ENCODE measurements at places on chromosomes 5 and 9.

DNA sequence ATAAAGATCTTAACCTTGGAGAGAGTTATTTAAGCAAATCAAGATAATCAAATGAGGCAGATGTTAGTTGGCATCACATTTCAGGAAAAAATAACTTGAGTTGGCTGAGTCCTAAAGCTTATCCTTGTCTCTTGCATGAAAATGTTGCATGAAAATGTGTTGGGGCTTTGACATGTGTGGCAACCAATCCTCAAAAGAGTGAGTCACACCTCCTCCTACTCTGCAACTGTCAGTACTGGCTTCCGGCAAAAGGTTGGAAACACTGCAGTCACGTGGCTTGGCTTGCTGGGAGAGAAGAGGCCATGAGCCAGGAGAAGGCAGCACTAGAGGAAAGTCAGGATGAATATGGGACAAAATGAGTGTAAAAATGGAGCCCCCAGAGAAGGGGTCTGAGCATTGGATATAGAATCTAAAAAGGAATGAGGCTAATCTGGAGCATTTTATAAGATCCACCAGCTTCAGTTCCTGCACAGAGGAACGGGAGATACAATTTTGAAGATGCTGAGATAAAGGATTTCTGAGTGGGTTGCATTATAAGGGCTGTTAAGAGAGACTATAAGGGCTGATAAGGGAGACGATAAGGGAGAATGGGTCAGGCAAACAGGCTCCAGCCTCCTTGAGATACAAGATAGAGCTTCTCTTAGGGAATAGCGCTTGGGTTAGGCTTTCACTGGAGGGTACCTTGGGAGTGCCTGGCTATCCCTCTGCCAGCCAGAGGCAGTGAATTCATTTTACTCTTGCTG lies 43.1 kb downstream of the SPATA31D1 start:
- DNase-seq, result no peak

DNA sequence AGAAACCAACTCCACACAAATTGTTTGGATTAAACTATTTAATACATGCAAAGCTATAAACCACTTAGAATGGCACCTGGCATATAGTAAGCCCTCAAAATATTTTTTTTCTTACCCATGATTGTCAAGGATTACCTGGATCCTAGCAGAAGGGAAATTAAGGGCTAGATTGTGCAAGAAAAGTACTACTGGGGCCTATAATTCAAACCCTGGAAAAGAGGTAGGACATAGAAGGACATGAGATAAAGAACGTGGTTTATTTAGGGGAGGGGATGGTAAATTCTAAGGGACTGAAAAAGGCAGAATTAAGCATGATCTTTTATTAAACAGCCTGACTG lies 14.9 kb upstream of the ARL15 start:
- no peak for DNase-seq

DNA sequence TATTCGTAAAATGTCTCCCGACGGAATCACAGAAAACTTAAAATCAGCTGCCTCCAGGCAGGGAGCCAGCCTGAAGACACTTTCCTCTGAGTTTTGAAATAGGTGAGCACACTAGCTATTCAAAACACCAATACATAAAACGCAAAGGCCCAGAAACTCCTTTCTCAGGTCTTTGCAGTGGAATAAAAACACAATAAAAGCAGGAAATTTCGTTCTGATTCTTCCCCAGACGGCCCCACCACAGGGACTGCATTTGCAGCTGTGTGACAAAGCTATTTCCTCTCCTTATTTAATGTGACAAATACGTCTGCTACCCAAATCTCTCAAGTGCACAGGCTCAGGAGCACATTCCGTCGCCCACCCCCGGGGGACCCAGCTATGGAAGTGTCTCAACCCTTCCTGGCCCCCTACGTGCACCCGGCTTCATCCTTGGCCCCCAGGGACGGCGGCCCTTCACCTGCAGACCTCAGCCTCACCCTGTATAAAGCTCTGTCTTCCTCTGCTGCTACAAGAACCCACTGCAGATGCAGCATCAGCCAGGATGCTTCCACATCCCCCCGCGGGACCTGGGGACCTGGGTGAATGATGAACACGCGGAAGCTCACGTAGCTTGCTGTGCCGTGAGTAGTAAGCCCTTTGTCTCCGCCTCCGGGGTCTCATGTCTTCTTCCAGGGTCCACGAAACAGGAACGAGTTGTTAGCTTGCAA lies 24.9 kb downstream of the AHRR start:
- no peak for DNase-seq

DNA sequence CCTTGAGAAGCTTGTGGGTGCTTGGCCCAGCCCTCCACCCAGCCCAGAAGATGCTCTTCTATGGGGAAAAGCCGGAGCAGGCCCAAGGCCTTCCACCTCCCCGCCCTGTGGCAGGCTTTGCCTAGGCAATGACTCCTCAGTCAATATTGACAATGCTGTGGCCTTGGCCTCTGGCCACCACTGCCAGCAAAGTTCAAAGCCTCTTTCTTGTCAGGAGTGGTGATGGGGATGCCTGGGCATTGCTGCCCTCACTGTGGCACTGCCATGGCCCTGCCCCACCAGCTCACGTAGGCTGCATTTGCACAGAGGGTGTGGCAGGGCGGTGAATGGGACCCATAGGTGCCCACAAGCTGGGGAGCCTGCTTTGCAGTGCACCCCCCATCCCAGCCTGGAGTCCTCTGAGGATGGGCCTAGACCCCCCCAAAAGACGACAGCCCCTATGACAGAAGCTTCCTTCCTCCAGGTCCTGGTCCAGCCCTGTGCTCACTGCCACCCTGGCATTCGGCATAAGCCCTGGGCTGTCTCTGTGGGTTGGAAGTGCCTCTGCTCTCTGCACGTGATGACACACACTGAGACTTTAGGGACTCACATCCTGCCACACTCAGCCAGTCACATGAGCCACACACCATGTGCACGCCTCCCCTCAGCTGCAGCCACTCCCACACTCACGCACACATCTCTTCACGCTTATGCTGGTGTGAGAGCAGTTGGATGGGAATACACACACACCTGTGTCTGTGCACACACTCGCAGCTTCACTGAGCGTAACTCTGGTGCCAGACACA lies 31.1 kb downstream of the MORN5 start:
- no peak for DNase-seq

- no peak for DNase-seq
Observed at GRCh38 chr5:79077680-79078365, 8.3 kb downstream of the BHMT2 start.

GRCh38 chr9:19665146-19665863 lies 123.5 kb downstream of the SLC24A2 start:
- no peak for DNase-seq

- no peak for DNase-seq
Observed at GRCh38 chr9:97397220-97397619, 14.7 kb upstream of the TDRD7 start.

DNA sequence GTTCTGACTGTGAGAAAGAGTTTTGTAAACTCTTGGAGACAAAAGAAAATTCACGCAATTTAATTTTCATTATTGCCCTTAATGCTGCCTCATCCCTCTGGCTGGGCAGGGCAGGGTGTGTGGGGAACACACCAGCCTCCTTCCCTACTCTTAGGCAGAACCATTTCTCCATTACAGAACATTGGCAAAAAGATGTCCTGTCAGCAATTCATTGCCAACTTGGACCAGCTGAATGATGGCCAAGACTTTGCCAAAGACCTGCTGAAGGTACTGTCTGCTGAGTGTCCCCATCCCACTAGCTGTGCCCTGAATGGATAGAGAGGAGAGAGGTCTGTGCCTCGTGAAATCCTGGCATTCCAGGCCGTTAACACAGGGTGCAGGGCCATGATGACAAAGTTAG lies 37.9 kb downstream of the PSD2 start:
- DNase-seq, result no peak

DNA sequence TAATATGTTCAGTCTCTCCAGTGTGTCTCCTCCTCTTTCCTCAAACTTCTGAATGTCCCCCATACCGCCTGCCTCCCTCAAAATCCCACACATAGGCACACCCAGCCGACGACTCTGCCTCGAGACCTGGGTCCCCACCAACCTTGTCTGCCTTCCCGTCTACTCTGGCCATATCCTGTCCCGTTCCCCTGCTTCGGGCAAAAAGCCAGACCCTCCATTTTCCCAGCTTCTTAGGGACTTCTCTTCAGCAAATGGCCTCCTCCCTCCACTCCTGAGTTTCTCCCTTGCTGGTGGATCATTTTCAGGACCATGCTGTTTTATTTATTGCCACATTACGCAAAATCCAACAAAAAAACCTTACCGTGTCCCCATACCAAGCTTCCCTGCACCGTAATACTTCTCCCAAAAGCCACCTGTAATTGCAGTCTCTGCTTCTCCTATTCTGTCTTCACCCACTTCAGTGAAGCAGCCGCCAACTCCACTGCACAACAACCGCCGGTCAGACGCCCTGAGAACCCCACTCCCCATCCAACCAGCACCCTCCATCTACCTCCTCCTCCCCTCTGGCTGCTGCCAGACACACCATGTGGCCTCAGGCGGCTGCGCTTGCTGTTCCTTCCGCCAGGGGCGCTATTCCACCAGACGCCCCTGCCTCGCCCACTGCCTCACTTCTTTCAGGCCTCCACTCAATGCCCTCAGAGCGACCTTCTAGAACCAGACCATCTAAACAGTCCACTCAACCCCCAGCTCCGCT lies 117.0 kb downstream of the TRPM6 start:
- peak; percentile 27 for DNase-seq

GRCh38 chr5:42832060-42832459 lies 20.4 kb upstream of the SELENOP start:
- no peak for DNase-seq

DNA sequence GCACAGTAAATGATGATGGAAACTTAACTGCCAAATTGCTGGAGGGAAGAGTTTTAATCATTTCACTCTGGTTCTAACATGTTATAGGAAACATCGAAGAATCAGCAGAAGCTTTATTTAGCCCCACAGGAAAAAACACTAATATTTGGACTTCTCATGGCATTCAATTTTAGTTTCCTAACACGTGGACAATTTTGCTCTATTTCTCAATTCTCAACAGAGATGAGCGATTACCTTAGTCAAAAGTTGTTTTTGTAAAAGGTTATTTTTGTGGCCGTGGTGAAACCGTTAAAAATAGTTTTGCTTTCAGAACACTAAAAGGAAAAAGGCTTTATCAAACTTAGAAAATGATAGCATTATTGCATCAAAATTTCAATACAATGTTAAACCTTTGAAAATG lies 235.2 kb downstream of the PLK2 start:
- DNase-seq, result no peak

- DNase-seq, result no peak
Observed at GRCh38 chr9:83933790-83934189, 12.6 kb upstream of the KIF27 start.

DNA sequence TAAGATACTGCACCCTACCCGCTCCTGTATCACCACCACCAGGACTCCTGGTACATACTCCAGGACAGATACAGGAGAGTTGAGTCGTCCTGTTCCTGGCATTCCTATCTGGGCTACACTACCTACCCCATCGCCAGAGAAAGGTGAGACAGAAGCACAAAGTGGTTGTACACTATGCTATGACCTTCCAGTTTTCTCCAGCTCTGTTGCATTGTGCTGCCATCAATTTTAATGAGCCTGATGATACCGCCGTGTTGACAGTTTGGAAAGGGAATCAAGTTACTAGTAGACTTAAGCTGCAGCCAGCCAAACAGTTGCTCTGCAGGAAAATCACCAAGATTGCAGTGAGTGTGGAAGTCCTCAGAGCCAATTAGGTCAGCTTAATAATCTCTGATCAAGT lies 35.2 kb downstream of the ANP32B start:
- no peak for DNase-seq

- no peak for DNase-seq
Observed at GRCh38 chr5:175384724-175385552, 59.0 kb downstream of the DRD1 start.

DNA sequence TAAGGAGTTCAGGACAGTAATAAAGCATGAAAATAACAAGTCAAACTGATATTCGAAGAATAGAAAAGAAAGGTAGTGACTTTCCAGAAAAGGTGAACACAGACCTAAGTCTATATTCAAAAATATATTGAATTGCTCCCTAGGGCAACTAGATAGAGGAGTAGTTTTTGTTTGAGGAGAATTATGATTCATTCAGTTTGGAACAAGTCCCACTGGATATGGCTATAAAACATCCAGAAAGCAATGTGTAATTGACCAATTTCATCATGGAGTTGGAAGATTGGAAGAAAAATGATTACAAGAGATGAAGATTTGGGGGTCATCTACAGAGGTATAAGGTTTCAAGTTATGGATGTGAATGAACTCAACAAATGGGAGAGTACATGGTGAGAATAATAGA lies 117.5 kb upstream of the ZNF462 start:
- no peak for DNase-seq

GRCh38 chr9:130627051-130627450 lies 37.3 kb upstream of the PRDM12 start:
- no peak for DNase-seq

DNA sequence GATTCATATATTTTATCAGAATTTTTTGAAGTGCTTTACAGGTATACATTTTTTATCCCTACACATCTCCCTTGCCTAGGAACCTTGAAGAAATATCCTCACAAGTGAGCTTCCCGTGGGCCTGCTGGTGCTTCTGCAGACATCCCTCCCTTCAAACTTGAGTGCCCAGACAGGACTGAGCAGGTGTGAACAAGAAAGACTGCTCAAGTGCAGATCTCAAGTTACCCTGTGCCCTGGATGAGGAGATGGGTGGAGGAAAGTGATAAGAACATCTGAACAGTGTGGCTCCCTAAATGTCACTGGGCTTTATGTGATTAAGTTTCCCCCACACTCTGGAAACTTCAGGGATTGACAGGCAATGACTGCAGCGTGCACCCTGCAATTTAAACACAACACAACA lies 209.8 kb downstream of the TLE1 start:
- no peak for DNase-seq

DNA sequence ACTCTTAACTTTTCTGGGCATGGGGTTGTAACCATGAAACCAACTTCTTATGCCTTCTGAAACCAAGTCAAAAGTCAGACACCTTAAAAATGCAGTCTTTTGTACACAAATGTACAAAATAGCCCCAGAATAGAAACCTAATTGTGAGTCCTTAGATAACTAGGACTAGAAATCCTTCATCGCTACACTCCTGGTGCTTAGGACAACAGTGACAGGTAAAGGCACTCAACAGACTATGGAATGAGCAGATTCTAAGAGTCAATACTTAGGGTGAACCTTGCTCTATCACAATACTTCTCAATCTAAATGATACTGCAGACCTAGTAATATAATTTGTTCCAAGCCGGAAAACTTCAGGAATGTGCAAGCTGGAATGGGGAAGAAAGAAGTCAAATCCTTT lies 163.7 kb downstream of the PDE4D start:
- no peak for DNase-seq

- no peak for DNase-seq
Observed at GRCh38 chr5:156147261-156147943, 179.6 kb upstream of the SGCD start.

- DNase-seq, result no peak
Observed at GRCh38 chr5:40376566-40376965, 303.1 kb upstream of the PTGER4 start.

GRCh38 chr9:116817762-116818161 lies 130.7 kb downstream of the TRIM32 start:
- DNase-seq, result no peak
